ENCODE measurements at places on chromosomes 1 and 21. TPM values are rescaled to one million over a fixed set of nuclear protein-coding genes. Genes with fewer than 3 reads are reported as not detected.

The MTARC1 gene
- total RNA-seq, result 0.52 TPM

The NDUFS5 gene
- 71.1 TPM for total RNA-seq

The MFAP2 gene
- not detected for total RNA-seq

DNA sequence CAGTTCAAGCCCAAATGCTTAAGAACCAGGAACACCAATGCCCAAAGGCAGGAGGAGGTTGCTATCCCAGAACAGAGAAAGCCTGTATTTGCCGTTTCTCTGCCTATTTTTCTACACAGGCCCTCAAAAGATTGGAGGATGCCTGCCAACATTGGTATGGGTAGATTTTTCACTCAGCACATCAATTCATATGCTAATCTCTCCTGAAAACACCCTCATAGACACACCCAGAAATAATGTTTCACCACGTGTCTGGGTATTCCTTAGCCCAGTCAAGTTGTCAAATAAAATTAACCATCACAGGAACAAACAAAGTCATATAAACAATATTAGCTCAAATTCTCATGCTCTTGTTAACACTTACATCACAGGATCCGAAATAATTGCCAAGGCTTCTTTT is 121.9 kb downstream of the RGS21 start:
- H3K27ac ChIP-seq, result no peak overlapping the region
- no peaks in the 10 kb centered on the region for H3K36me3 ChIP-seq
- no peaks in the 10 kb centered on the region for H3K27me3 ChIP-seq
- DNase-seq, result no peak
- no peak overlapping the region for H3K4me3 ChIP-seq

DNA sequence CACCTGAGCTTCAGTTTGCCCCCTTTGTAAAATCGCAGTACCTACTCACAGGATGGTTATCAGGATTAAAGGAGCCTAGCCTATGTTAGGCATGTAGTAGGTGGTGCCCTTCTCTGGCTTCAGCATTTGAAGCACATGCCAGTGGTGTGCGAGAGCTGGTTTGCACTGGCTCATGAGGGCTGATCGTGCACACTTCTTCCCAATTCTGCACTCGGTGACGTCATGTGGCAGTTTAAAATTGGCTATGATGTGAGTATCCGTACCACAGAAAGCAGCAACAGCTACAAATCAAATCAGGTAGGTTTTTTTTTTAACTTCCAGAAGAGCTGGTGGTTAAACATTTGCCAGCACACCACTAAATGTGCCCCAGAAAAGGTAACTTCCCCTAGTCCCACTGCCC is 13.5 kb downstream of the FOXO6 start:
- no peaks in the 10 kb centered on the region for H3K4me1 ChIP-seq
- H3K27ac ChIP-seq, result no peak overlapping the region
- no peak for DNase-seq
- peaks cover under 1% of the 10 kb centered on the region for H3K27me3 ChIP-seq
- no peak overlapping the region for H3K4me3 ChIP-seq
- H3K36me3 ChIP-seq, result no peaks in the 10 kb centered on the region

GRCh38 chr1:26959722-26960624 is at the start of gene KDF1:
Gene KDF1 (minus strand): TSS chr1:26960468. CDS start chr1:26952380, 8,088 bp downstream.
- no peak for DNase-seq
- peaks cover 18% of the 10 kb centered on the region for H3K27me3 ChIP-seq
- peaks cover 12% of the 10 kb centered on the region for H3K4me1 ChIP-seq
